CD4-positive, alpha-beta T cell treated with Interleukin-17A for 4 hours (primary cell): ENCODE measurements at places on chromosomes 2 and 18.

DNA sequence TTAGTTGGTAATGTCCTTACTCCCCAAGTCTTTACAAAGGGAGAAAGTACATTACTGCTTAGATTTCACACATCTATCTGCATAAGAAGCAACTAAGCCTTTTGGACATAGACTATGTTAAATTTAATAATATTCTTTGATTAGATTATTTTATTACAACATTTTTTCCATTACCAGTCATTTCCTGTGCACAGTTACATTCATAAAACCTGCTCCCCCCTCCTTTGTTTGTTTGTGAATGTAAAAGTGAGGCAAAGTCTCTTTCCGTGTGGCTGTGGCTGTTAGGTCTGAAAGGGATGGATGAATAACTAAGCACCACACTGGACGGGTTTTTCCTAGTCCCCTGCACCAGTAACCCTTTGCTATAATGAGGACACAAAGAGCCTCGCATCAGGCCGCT, 9.6 kb downstream of the PTGR3 start:
- no peak for DNase-seq

DNA sequence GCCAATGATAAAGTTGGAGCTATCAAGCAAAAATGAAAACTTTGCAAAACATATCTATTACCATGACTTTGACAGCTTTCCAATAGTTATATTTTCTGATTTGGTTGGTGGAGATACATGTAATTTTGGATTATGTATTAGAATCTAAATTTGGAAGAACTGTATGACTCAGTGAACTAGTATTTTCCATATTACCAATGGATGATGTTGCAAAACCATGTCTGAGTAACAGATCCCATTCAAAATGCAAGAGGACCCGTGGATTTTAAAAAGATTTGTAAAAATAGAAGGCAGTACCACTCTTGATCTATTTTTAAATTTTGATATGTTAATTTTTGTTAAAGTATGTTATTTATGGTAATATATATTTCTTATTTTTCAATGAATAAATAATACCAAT, 83.0 kb downstream of the TAF4B start:
- DNase-seq, result no peak

GRCh38 chr2:173062801-173063200, 12.8 kb upstream of the MAP3K20 start:
- no peak for DNase-seq

GRCh38 chr18:12442946-12443345, 35.2 kb downstream of the PRELID3A start:
- no peak for DNase-seq

DNA sequence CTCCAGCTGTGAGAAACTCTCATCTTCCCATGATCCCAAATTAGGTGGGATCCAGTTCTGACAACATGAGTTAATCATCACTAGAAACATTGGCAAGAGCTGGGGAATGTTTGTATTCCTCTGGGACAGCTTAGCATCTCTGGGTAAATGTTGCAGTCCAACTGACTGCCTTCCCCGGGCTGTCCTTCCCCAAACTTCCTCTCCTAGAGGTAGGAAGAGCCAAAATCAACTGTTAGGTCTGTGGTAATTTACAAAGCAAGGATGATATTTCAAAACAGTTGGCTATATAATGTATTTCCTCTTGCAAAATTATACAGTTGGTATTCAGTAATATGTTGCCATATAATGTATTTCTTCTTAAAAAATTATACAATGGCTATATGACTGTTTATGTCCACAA, 148.5 kb downstream of the MGAT5 start:
- no peak for DNase-seq

GRCh38 chr2:9972621-9973479, 21.4 kb downstream of the GRHL1 start:
- DNase-seq, result no peak

DNA sequence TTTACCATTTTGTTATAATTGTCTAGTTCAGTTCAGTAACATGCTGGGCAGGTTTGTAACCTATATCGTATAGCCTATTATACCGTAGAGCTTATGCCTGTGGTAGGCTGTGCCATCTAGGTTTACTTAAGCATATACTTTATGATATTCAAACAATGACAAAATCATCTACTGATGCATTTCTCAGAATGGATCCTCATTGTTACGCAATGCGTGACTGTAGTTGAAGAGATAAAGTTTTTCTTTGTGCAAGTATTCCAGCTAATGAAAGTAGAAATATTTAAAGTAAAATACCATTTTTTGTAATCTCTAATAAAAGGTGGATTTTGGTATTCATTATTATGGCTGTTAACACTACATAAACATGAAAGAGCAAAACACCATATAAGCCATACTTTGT, 100.2 kb downstream of the LRRTM4 start:
- DNase-seq, result no peak

GRCh38 chr2:181841079-181841478, 50.5 kb upstream of the ITPRID2 start:
- no peak for DNase-seq

GRCh38 chr18:54957996-54958395, 1.3 kb downstream of the CCDC68 start:
- no peak for DNase-seq

DNA sequence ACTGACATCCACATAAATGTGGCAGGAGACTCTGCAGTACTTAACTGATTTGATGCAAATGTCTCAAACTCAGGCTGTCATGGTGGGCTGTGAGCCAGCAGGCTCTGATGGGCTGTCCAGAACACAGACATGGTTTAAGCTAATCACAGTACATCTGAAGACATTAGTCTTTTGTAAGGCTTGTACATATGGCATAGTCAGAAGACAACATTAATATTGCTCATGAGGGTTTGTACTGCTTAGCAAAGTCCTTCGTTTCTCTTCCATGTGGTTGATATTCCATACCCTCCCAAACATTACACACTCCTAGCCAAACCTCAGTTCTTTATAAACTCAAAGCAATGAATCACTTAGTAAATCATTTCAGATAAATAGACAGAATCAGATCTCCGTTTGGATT, 330.6 kb downstream of the RND3 start:
- DNase-seq, result no peak

GRCh38 chr2:183070942-183071844, 7.4 kb upstream of the DUSP19 start:
- no peak for DNase-seq

GRCh38 chr2:237459741-237460174, 27.3 kb upstream of the MLPH start:
- DNase-seq, result no peak
